ENCODE measurements at places on chromosomes 13 and 19.

DNA sequence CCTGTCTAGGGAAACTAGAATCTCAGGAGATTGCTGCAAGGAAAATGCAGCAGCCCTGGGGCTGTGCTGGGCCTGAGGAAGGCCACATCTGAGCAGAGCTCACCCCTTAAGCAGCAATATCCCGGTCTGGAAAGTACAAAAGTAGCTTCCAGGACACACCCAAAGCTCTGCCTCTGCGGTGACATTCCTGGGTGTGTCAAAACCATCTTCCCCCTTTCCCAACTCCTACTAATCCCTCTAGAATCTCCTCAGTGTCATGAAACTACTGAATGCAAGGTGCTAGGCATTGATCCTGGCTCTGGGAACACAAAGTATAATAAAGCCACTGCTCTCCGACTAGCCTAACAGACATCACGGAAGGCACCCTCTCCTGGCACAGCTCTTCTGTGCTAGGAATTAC is 5.0 kb downstream of the PBX4 start:
- no peak for DNase-seq

DNA sequence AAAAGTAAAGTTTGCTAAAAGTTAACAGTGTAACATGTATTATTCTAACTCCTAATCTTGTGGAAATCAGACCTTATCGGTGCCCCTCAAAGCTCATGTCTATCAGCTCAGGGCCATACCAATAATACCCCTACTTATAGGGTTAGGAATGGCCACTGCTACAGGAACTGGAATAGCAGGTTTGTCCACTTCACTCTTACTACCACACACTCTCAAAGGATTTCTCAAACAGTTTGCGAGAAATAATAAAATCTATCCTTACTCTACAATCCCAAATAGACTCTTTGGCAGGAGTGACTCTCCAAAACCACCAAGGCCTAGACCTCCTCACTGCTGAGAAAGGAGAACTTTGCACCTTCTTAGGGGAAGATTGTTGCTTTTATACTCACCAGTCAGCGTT is 1677.7 kb downstream of the OLFM4 start:
- no peak for DNase-seq

GRCh38 chr19:46718157-46718933 is 1.4 kb upstream of the PRKD2 start:
- peak; percentile 85 for DNase-seq

DNA sequence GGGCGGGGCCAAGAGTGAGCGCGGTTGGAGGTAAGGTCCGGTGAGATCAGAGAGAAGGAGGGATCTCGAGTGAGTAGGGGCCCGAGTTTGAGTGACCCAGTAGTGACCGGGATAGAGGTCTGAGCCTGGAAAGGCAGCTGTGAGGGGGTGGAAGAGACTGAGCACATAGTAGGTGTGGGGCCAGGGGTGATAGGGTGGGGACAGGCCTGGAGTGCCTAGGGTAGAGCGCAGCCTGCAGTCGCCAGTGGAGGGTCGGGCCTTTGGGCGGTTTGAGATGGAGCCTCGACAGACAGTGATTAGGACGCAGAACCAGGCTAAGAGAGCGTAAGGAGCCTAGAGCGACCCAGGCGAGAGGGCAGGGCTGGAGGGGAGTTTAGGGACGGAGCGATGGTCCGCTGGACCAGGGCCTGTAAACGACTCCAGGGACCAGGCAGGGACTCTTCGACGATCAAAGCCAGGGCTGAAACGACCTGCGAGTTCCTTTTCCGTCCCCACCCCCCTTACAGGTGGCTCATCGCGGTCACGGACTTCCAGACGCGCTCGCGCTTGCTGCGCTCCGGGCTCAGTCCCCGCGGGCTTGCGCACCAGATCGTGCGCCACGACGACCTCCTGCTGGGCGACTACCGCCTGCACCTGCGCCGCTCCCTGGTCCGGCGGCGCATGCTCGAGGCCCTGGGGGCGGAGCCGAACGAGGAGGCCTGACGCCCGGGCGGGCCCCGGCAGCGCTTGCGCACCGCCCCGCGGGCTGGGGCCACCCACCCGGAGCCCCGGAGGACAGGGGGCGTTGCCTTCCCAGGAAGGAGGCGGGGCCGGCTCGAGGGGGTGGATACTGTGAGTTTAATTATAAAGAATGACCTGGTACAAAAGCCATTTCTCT is 9.4 kb downstream of the C19orf81 start:
- peak; percentile 7 for DNase-seq

DNA sequence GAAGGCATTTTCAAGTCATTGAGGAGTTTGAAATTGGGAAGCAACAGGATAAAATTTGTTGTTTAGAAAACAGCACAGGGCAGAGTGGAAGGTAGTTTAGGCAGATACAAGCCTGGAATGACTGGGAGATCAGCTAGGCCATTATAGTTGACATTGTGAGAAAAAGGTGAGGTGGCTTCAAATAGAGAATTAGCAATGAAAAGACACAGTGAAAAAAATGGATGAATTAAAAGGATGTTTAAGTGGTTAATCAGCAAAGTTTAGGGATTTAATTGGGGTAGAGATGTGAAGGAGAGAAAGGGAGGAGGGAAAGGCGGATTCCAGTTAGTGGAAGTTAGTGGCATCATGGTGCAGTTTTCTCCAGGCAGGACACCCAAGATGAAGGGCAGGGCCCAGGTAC is 570.5 kb upstream of the GPC6 start:
- no peak for DNase-seq

- DNase-seq = no peak
These were observed 5.3 kb downstream of the VWA8 start for GRCh38 chr13:41955605-41956004.

DNA sequence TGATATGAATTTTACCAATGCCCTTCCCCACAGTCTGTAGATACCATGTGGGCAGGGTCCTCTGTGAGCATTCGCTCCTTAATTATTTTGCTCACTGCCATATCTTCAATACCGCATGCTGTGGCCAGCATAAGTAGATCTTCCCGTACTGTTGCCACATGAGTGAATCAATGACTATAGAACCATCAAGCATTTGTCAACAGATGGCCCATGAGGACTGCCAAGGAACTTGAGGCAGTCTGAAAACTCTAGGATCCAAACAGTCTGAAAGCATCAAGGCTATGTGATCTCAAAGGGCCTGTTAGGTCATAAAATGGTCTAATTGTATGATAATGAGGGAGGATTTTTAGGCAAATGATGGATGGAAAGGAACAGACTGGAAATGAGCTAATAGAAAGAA is 27.4 kb upstream of the GPR12 start:
- DNase-seq = no peak

GRCh38 chr13:113855931-113856715 is 7.8 kb downstream of the GAS6 start:
- no peak for DNase-seq

DNA sequence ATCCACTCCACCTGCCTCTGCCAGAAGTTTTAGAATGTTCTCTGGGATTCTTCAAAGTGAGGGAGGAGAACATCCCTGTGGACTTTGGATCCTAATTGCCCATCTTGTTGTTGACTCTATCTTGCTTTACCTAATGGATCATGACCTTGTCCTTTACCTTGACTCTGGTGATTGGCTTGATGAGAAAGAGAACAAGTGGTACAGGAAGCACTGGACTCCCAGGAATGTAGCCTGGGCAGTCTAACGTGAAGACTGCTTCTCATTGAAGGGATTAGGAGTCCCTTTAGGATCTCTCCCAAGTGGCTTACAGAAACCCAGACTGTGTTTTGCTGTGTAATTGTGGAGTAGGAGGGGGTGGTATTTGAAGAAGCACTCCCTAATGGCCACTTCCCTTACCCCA is 63.9 kb downstream of the SLC10A2 start:
- no peak for DNase-seq

- no peak for DNase-seq
These were observed 72.9 kb upstream of the GPR183 start for GRCh38 chr13:99379856-99380801.

DNA sequence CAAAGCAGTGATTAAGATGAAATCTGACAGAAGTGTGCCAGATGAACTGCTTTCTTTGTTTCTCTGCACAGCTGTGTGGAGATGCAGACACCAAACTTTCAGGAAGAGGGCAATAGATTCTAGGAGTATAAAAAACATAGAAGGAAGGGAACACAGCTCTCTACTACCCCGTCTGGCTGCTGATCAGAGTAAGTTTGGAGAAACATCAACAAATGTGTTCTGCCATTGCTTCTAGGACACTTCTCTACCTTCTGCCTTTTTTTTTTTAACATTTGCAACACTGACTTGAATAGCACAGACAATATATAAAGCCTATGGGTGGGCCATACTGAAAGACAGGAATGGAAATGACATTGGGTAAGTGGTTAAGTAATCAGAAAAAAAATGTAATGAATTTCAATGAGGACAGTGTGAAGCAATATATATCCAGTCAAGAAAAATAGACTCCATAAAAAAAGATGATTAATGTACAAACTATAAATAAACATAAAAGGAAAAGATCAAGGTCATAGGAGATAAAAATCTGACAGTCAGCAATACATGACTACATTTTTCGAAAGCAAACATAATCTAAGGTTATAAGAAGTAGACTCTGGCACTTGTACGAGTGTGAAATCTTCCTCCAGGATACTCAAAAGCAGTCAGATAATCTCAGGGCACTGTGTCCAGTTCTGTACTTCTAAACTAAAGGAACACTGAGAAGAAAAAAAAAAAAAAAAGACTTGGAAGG is 21.4 kb downstream of the NUFIP1 start:
- DNase-seq = no peak

DNA sequence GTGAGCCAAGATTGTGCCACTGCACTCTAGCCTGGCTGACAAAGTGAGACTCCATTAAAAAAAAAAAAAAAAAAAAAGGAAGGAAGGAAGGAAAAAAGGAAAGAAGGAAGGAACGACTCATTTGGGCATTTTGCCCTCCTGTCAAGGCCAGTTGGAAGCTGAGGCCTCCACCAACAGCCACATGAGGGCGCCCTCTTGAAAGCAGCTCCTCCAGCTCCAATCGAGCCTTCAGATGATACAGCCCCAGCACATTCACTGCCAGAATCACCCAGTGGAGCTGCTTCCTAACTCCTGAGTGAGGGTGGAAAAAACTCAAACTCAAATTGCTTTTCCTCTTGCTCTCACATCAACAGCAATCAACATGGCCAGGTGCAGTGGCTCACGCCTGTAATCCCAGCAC is 40.9 kb downstream of the GNG7 start:
- peak; percentile 12 for DNase-seq

DNA sequence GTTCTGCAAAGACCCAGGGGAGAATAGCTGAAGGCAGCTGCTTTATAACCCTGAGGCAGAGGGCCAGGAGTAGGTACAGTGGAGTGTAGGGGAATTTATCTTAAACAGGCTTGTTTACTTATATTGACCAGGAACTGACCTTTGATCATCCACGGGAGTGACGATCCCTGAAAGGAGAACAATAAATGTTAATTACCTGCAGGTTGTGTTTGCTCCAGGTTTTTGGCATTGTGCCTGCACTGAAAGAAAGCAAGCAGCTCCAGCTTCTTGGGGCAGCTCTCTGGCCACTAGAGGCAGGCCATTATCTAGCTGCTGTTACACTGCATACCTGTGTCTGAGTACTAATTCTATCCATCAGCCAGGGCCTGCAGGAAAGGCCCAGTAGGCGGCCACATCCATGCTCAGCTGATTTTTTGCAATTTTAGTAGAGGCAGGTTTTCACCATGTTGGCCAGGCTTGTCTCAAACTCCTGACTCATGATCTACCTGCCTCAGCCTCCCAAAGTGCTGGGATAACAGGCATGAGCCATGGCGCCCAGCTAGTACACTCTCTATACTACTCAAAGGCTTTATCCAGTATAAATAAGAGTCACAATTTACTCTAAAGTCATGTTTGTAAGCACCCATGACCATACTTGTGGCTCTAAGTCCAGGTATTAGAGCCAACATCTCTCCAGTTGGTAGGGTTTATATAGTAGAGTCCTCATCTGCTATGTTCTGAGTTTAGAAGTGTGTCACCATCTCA is 8.5 kb upstream of the ZNF91 start:
- DNase-seq = no peak

GRCh38 chr13:110676595-110677587 is 29.0 kb downstream of the CARS2 start:
- DNase-seq = no peak

GRCh38 chr19:18070181-18070580 is 16.6 kb downstream of the IL12RB1 start:
- DNase-seq = no peak
